Heart left ventricle (tissue), 16 donors: ENCODE measurements at places on chromosomes 16 and 17. TPM values are rescaled to one million over a fixed set of nuclear protein-coding genes. Genes with fewer than 3 reads are reported as not detected.

Gene PPM1E
- total RNA-seq, result 4.0 TPM

DNA sequence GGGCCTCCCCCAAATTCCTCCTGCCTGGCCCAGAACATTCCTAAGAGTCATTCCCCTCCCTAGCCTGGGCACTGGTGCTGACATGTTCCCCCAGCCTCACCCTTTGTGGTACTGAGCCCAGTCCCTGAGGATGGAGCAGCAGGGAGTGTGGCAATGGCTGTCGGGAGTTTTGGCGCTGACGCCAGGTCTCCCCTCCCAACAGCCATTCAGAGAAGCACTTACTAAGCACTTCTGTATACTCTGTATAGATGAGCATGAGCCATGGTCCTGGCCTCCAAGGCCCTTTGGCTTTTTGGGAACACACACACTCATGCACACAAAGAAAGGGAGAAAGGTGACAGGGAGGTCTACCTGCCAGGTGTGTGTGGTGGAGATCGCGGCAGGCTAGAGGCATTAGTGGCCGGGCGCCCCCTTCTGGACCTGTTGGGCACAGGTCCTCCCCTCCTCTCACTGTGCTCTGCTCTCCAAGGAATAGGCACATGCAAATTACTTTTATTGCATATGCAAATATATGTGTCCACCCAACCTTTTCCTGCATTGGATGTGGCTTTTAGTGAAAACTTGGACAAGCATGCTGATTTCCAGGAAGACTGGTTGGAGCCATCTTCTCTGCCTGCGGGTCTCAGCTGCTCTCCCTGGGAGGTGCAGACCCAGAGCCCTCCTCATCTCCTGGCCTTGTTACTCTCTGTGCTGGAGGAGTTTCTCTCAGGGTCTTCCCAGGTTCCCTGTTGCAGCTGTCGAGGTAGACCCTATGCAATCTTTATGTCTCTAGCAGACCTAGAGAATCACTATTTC lies 17.4 kb upstream of the C17orf107 start:
- no peak overlapping the region for H3K4me3 ChIP-seq
- H3K4me1 ChIP-seq, result no peaks in the 10 kb centered on the region
- no peaks in the 10 kb centered on the region for H3K27me3 ChIP-seq
- no peak overlapping the region for H3K27ac ChIP-seq
- DNase-seq, result no peak
- peaks cover 13% of the 10 kb centered on the region for H3K36me3 ChIP-seq

Gene CHST6
- 1.6 TPM for total RNA-seq

DNA sequence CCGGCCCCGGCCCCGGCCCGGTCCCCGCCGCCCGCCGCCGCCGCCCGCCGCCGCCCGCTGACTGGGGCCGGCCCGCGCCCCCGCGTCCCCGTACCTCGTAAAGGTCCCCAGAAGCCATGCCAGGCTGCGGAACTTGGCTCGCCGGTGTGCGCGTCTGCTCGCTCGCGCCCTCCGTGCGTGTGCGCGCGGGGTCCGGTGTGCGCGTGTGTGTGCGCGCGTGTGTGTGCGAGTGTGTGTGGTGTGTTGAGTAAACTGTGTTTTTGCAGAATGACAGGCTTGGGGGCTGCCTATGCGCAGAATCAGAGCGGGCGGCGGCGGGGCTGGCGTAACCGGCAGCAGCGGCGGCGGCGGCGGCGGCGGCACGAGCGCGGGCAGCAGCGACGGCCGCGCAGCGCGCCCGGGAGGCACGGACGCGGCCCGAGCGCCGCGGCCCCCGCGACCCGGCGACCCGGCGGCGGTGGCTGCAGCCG lies 307 bp downstream of the CDYL2 start:
- H3K4me1 ChIP-seq, result no peaks in the 10 kb centered on the region
- H3K27ac ChIP-seq, result no peak overlapping the region
- H3K4me3 ChIP-seq, result peak overlapping the region; percentile 82
- no peaks in the 10 kb centered on the region for H3K36me3 ChIP-seq
- no peaks in the 10 kb centered on the region for H3K27me3 ChIP-seq

DNA sequence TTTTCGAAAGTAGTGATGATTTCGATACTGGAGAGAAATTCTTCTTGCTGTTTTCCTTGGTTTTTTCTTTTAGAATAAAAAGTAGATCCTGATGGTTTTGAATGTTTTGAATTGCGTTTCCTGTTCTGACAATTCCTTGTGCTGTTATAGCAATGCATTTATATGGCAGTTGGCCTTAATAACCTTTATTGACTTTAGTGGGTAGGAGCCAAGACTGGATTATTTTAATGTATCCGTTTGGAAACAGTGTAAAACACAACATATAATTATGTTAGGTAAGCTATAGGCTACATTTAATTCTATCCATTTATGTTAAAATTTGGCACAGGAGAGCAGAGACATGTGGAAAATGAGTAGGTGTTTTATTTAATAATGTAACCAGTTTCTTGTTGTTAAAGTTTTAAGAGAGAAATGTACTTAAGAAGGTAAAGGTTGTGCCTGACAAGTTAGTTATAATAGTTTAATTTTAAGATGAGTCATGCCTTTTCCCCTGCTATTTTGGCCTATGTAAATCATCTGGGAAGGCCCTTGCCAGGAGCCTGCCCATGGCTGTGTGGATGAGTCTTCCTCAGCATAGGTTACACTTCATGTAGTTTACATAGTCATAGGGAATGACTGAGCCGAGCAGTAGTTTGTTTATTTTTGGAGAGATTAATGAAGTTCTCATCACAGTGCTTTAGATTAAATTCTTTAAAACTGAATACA lies 189.9 kb downstream of the FTO start:
- peaks cover 36% of the 10 kb centered on the region for H3K4me1 ChIP-seq
- H3K27ac ChIP-seq, result no peak overlapping the region
- H3K36me3 ChIP-seq, result no peaks in the 10 kb centered on the region
- H3K27me3 ChIP-seq, result no peaks in the 10 kb centered on the region

DNA sequence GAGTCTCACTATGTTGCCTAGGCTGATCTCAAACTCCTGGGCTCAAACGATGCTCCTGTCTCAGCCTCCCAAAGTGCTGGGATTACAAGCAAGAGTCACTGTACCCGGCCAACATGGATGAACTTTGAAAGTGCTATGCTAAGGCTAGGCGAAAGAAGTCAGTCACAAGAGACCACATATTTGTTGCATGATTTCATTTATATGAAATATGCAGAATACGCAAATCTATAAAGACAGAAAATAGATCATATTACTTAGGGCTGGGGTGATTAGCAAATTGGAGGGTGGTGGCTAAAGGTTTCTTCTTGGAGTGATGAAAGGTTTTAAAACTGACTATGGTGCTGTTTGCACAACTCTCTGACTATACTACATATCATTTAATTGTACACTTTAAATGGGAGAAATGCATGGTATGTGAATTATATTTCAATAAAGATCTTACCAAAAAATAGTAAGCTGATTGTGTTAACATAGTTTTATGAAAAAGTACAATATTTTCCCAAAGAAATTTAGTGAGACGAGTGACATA lies 1.2 kb upstream of the FLYWCH1 start:
- no peak overlapping the region for H3K27ac ChIP-seq
- DNase-seq, result no peak
- no peaks in the 10 kb centered on the region for H3K27me3 ChIP-seq

- peaks cover 5% of the 10 kb centered on the region for H3K4me1 ChIP-seq
- H3K4me3 ChIP-seq, result peak within 1 kb of the TSS; percentile 88
- H3K27me3 ChIP-seq, result no peaks in the 10 kb centered on the region
- DNase-seq, result no peak
- no peaks in the 10 kb centered on the region for H3K36me3 ChIP-seq
- peak within 1 kb of the TSS; percentile 96 for H3K27ac ChIP-seq
Measured at GRCh38 chr16:57372372-57373116, at the start of gene CX3CL1. Gene CX3CL1 (plus strand): TSS chr16:57372490. CDS start chr16:57372569, 79 bp downstream.

DNA sequence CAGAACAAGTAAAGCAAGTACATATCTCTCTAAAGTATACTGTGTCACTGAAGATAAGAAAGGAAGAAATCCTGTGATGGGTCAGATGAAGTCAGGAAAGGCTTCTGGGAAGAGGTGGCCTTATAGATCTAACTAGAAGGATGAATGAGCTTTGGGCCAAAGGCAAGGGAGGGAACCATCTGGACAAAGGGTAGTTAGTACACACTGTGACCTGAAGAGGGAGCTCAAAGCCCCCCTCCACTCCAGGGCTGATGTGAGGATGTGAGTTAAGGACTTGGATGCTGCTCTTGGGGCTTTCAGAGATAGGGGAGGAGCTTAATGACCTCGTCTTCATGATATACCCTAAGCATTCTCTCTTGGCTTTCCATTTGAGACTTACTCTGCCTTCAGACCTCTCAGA lies 185.3 kb upstream of the CACNG3 start:
- H3K27me3 ChIP-seq, result no peaks in the 10 kb centered on the region
- H3K27ac ChIP-seq, result no peak overlapping the region
- DNase-seq, result no peak
- no peaks in the 10 kb centered on the region for H3K4me1 ChIP-seq
- H3K4me3 ChIP-seq, result no peak overlapping the region

DNA sequence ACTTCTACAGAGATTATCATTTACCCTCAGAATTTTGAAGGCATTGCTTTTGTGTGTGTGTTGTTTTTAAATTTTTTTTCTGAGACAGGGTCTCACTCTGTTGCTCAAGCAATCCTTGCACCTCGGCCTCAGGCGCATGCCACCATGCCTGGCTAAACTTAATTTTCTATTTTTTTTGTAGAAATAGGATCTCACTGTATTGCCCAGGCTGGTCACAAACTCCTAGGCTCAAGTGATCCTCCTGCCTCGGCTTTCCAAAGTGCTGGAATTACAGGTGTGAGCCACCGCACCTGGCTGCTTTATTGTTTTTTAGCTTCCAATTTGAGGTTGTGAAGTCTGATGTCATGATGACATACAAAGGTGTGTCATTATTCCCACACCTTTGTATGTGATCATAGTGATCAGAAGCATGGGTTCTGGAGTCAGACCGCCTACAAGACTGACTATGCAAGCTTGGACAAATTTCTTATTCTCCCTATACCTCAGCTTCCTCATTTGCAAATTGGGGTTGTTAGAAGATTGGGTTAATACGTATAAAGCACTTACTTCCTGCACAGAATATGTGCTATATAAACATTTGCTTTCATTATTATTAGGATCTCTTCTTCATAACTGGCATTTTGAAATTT lies 5.8 kb downstream of the SEPHS2 start:
- H3K27me3 ChIP-seq, result no peaks in the 10 kb centered on the region
- H3K36me3 ChIP-seq, result no peaks in the 10 kb centered on the region
- H3K4me1 ChIP-seq, result peaks cover 14% of the 10 kb centered on the region
- no peak for DNase-seq
- H3K4me3 ChIP-seq, result no peak overlapping the region
- no peak overlapping the region for H3K27ac ChIP-seq

DNA sequence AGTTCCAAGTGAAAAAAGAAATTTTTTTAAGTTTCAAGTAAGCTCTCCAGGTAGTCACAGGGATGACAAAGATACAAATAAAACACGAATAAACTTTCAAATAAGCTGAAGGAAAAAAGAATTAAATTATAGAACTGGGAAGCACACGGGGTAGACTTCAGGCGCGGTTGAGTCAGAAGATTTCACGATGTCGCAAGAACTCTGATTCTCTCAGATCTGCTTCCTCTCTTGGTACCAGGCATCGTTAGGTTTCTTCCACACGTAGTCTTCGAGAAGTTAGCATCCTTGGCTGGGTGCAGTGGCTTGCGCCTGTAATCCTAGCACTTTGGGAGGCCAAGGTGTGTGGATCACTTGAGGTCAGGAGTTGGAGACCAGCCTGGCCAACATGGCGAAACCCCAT lies 784.1 kb upstream of the RBFOX1 start:
- H3K27ac ChIP-seq, result no peak overlapping the region
- DNase-seq, result no peak
- no peaks in the 10 kb centered on the region for H3K4me1 ChIP-seq
- H3K36me3 ChIP-seq, result no peaks in the 10 kb centered on the region

Gene IL34
- 2.7 TPM for total RNA-seq

GRCh38 chr17:1008008-1008761 lies 11.3 kb downstream of the TIMM22 start:
- no peaks in the 10 kb centered on the region for H3K36me3 ChIP-seq
- peak; percentile 61 for DNase-seq
- no peaks in the 10 kb centered on the region for H3K27me3 ChIP-seq
- peaks cover 14% of the 10 kb centered on the region for H3K4me1 ChIP-seq

Gene USP6
- 0.06 TPM for total RNA-seq

- H3K27ac ChIP-seq, result no peak overlapping the region
- no peaks in the 10 kb centered on the region for H3K36me3 ChIP-seq
- H3K27me3 ChIP-seq, result no peaks in the 10 kb centered on the region
- no peak for DNase-seq
Measured at GRCh38 chr17:17503566-17504130, 7.5 kb upstream of the RASD1 start.

DNA sequence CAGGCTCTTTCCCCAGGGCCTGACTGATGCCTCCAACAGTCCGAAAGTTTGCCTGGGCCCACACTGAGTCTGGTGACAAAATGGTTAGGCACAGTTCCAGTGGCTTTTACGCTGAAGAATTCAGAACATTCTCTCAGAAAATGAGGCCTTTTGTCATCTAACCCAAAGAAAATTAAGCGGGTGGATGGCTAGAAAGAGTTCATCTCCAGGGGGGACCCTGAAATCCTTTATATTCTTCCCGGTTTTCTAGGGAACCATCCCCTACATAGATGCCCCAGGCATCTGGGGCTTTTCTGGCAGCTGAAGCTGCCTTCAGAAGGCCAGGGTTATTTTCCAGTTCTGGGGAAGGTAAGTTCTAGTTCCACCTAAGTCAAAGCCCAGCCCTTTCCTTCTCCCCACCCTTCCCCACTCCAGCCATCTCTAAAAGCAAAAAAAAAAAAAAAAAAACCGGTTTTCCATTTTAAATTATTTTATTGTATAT lies 2.2 kb downstream of the RASD1 start:
- peak overlapping the region; percentile 62 for H3K4me3 ChIP-seq
- peak overlapping the region; percentile 40 for H3K27ac ChIP-seq
- H3K4me1 ChIP-seq, result peaks cover 14% of the 10 kb centered on the region
- H3K27me3 ChIP-seq, result no peaks in the 10 kb centered on the region

DNA sequence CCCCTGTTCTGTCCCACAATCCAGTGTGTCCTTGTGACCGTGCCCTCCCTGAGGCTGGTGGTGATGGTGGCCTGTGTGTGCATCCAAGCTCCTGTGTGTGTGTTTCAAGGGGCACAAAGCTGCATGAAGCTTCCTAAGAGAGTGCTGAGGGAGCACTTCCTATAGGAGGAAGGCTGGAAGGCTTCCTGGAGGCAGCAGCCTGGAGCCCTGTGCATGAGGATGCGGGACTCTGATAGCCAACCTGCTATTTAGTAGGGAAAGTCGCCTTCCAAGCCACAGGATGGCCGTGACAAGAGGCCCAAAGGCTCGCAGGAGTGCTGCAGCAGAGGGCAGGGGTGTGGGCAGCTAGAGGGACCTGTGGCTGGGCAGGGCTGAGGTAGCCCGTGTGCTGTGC lies 8.3 kb downstream of the MYO15B start:
- no peaks in the 10 kb centered on the region for H3K27me3 ChIP-seq
- no peak for DNase-seq
- no peaks in the 10 kb centered on the region for H3K36me3 ChIP-seq
- no peak overlapping the region for H3K27ac ChIP-seq

DNA sequence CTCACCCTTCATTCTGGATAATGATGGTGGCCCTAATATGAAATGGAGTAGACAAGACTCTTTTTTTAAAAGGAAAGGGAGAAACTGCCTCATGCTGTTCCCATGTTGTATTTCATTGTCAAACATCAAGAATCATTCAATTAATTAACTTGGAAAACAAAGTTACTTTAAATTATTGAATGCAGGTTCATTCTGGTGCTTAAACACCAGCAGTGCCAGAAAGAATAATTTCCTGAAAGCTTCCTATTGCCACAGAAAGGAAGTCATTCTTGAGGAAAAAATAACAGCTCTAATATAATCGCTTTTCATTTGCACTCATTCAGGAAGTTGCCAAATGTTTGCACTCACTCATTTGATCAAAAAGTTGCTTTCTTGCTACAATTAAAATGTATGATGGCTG lies 497.1 kb upstream of the CDH11 start:
- no peak overlapping the region for H3K4me3 ChIP-seq
- H3K36me3 ChIP-seq, result no peaks in the 10 kb centered on the region
- H3K4me1 ChIP-seq, result no peaks in the 10 kb centered on the region
- H3K27ac ChIP-seq, result no peak overlapping the region
- H3K27me3 ChIP-seq, result no peaks in the 10 kb centered on the region
